ENCODE measurements at places on chromosomes 13 and 19.

DNA sequence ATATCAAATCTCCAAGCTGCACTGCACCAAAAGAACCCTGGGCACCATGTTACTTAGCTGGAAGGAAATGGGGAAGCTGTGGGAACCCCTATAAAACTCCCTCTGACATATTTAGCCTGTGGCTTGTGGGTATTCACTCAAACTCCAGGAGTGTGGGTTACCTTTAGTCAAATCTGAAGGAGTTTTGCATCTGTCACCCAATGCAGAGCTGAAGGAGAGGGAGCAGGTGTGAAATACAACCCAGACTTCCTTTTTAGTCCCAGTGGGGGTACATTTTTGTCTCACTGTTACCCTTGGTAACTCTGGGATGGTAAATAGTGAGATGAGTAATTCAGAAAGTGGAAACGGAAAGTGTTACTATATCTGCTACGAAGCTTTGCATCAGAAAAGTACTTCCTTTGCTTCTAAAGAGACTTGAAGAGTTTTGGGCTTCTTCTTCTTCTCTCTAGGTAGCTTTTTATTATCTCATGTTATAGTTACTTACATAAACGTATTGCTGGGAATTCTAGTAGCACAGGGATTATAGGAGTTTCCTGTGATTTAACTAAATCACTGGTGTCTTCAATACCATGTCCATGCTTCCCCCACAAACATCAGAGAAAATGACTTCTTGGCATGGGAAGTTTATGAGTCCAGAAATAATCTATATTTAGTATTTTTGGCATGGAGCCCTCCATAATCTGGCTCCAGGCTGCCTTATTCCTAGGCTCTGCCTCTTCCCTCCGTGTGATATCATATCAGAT is 105.9 kb downstream of the AKAP11 start:
- H3K27ac ChIP-seq, result no peak overlapping the region
- peaks cover 23% of the 10 kb centered on the region for H3K27me3 ChIP-seq
- H3K4me1 ChIP-seq, result no peaks in the 10 kb centered on the region
- H3K36me3 ChIP-seq, result no peaks in the 10 kb centered on the region
- DNase-seq, result no peak

- peak; percentile 90 for DNase-seq
- H3K27ac ChIP-seq, result peak overlapping the region; percentile 93
- H3K36me3 ChIP-seq, result peaks cover 2% of the 10 kb centered on the region
- peaks cover 15% of the 10 kb centered on the region for H3K27me3 ChIP-seq
- peak overlapping the region; percentile 91 for H3K4me3 ChIP-seq
- H3K4me1 ChIP-seq, result peaks cover 25% of the 10 kb centered on the region
Measured at GRCh38 chr19:51338563-51339312, 3.2 kb downstream of the VSIG10L start.

DNA sequence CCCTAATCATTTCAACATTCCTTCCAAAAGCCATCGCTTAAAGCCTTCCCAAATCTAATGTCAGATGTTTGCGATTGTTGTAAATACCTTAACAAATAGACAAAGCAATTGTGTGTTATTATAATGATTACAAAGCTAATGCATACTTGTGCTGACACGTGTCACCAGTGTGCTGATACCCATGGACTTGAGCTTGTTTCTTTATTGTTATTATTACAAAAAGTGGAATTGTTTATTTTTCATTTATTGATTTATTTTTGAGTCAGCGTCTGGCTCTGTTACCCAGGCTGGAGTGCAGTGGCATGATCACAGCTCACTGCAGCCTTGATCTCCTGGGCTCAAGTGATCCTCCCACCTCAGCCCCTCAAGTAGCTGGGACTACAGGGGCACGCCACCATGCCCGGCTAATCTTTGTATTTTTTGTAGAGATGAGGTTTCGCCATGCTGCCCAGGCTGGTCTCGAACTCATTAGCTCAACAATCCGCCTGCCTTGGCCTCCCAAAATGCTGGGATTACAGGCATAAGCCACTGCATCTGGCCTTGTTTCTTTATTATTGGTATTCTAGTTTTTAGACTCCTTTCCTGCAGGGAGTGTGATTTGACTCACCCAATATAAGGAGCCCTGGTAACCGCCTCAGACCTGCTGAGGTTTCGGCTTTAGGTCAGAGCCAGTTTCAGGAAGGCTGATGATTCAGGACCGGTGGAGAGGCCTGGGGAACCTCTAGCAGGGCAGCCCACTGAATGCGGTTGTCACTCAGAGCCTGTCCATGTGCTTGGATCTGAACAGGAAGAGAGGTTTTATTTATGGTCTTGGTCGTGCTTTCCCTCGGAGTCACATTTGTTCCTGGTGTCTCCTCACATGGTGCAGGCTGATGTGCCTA is 2.1 kb upstream of the FBXO17 start:
- no peak overlapping the region for H3K4me3 ChIP-seq
- H3K27me3 ChIP-seq, result no peaks in the 10 kb centered on the region
- H3K36me3 ChIP-seq, result peaks cover 5% of the 10 kb centered on the region
- peak overlapping the region; percentile 47 for H3K27ac ChIP-seq
- DNase-seq, result no peak

GRCh38 chr13:74301258-74301935 is 167.2 kb upstream of the KLF12 start:
- no peak overlapping the region for H3K4me3 ChIP-seq
- peaks cover 24% of the 10 kb centered on the region for H3K4me1 ChIP-seq
- H3K27ac ChIP-seq, result peak overlapping the region; percentile 77
- DNase-seq, result no peak
- H3K27me3 ChIP-seq, result no peaks in the 10 kb centered on the region
- H3K36me3 ChIP-seq, result no peaks in the 10 kb centered on the region

DNA sequence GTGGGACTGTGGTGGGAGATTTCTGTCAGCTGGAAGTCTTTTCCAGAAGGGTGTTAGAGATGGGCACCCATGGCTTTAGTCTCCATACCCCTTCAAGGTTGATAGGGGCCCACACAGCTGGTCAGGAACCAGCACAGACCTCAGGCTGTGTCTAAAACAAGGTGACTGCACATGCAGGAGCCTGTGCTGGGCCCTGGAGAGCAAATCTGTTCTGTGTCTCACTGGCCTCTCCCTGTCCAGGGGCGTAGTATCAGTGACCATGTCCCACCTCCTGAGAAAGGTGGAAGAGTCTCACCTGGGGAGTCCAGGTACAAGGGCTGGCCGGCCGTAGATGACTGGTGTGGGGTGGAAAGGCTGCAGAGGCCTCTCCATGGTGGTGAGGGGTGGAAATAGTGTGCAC is 19.4 kb downstream of the ZNF175 start:
- DNase-seq, result no peak
- peaks cover 38% of the 10 kb centered on the region for H3K36me3 ChIP-seq
- H3K4me3 ChIP-seq, result no peak overlapping the region
- no peak overlapping the region for H3K27ac ChIP-seq

DNA sequence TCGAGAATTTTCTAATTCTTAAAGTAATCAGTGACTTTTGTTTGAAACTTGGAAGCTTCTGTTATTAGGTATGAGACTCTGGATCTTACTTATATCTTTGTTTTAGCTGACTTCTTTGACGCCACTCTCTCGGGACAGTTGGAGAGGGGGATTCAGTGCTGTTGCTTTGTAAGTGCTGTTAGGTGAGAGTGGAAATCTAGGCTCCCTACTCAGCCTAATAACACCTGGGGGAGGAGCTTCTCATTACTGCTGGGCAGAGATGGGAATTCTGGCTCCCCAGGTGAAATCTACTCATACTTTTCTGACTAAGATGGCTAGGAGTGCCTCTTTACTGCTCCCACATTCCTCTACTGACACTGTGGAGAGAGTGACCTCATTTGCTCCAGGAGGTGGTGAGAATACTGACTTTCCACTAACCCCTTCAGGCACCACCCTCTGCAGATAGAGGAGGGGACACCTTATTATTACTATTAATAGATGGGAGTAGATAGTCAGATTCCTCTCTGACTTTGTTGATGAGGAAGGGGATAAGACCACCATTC is 324.9 kb upstream of the SPRY2 start:
- no peak overlapping the region for H3K4me3 ChIP-seq
- DNase-seq, result no peak
- peaks cover 16% of the 10 kb centered on the region for H3K4me1 ChIP-seq
- H3K36me3 ChIP-seq, result peaks cover 2% of the 10 kb centered on the region
- no peaks in the 10 kb centered on the region for H3K27me3 ChIP-seq

- DNase-seq, result no peak
- H3K4me1 ChIP-seq, result no peaks in the 10 kb centered on the region
- no peaks in the 10 kb centered on the region for H3K36me3 ChIP-seq
- no peak overlapping the region for H3K27ac ChIP-seq
Measured at GRCh38 chr19:22620401-22620800, 13.7 kb upstream of the ZNF492 start.

GRCh38 chr13:41458187-41458760 is 924 bp downstream of the RGCC start:
- peak; percentile 48 for DNase-seq
- no peaks in the 10 kb centered on the region for H3K36me3 ChIP-seq
- peaks cover 79% of the 10 kb centered on the region for H3K27me3 ChIP-seq
- no peak overlapping the region for H3K27ac ChIP-seq

- peaks cover 14% of the 10 kb centered on the region for H3K27me3 ChIP-seq
Measured at GRCh38 chr19:28234637-28235036, 978.3 kb downstream of the UQCRFS1 start.

GRCh38 chr19:4051175-4052101 is 15.3 kb downstream of the ZBTB7A start:
- DNase-seq, result no peak
- H3K27ac ChIP-seq, result peak overlapping the region; percentile 64
- H3K4me1 ChIP-seq, result peaks cover 9% of the 10 kb centered on the region

DNA sequence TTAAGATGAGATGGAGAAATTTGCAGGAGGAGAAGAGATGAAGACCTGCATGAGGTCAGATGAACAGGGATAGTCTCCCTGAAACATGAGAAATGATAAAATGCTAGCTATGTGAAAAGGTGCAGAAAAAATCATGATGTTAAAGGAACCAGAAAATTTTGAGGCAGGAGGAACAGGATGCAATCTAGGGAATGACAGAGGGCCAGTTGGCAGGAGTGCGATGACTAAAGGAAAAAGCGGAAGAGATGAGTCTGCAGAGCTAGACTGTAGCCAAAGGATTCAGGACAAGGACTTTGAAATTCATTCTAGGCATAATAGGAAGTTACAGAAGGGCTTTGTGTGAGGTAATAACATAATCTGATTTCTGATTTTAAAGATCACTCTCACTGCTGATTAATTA is 77.9 kb downstream of the TRPC4 start:
- no peaks in the 10 kb centered on the region for H3K27me3 ChIP-seq
- H3K4me3 ChIP-seq, result no peak overlapping the region
- H3K36me3 ChIP-seq, result no peaks in the 10 kb centered on the region
- DNase-seq, result no peak
- H3K27ac ChIP-seq, result no peak overlapping the region
- peaks cover 17% of the 10 kb centered on the region for H3K4me1 ChIP-seq

GRCh38 chr13:78609464-78610205 is 6.3 kb upstream of the POU4F1 start:
- peaks cover 22% of the 10 kb centered on the region for H3K4me1 ChIP-seq
- peak overlapping the region; percentile 55 for H3K4me3 ChIP-seq

- no peaks in the 10 kb centered on the region for H3K27me3 ChIP-seq
- H3K4me1 ChIP-seq, result peaks cover 53% of the 10 kb centered on the region
- peaks cover 6% of the 10 kb centered on the region for H3K36me3 ChIP-seq
- peak overlapping the region; percentile 1 for H3K27ac ChIP-seq
Measured at GRCh38 chr13:71877256-71877653, 10.3 kb upstream of the DACH1 start.

DNA sequence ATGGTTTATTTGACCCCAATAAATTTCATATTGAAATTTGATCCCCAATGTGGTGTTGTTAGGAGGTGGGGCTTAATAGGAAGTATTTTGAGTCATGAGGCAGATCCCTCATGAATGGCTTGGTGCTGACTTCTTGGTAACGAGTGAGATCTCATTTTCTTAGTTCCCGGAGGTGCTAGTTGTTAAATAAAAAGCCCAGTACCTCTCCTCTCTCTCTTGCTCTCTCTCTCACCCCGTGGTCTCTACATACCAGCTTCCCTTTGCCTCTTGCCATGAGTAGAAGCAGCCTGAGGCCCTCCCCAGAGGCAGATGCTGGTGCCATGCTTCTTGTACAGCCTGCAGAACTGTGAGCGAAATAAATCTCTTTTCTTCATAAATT is 39.4 kb upstream of the KATNAL1 start:
- H3K27me3 ChIP-seq, result no peaks in the 10 kb centered on the region
- H3K36me3 ChIP-seq, result no peaks in the 10 kb centered on the region
- H3K27ac ChIP-seq, result no peak overlapping the region
- DNase-seq, result no peak

GRCh38 chr13:36804588-36804987 is 14.4 kb upstream of the RFXAP start:
- no peaks in the 10 kb centered on the region for H3K36me3 ChIP-seq
- H3K27me3 ChIP-seq, result no peaks in the 10 kb centered on the region
- H3K4me1 ChIP-seq, result peaks cover 12% of the 10 kb centered on the region
- no peak for DNase-seq
